ENCODE measurements at places on chromosomes 1 and 21.

DNA sequence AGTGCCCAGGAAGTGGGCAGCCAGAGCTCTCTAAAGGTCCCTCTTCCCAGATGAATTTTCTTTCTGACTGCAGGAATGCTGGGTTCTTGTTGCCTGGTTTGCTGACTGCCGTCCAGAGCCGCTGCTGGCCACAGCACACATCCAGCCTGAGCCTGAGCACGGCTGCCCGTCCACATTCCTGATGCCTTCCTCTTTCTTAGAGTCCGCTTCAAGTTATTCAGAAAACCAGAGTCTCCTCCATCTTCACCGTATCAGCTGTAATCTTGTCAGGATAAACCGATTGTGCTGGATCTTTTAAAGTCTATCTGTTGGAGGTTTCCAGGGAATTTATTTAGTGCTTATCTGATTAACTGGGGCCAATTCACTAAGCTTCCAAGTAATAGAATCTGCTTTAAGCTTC is 84.8 kb upstream of the BCAR3 start:
- DNase-seq = no peak

GRCh38 chr21:28793043-28793442 is 199.6 kb downstream of the LTN1 start:
- DNase-seq = no peak

GRCh38 chr1:13830616-13831280 is 130.8 kb downstream of the PRDM2 start:
- DNase-seq = no peak

DNA sequence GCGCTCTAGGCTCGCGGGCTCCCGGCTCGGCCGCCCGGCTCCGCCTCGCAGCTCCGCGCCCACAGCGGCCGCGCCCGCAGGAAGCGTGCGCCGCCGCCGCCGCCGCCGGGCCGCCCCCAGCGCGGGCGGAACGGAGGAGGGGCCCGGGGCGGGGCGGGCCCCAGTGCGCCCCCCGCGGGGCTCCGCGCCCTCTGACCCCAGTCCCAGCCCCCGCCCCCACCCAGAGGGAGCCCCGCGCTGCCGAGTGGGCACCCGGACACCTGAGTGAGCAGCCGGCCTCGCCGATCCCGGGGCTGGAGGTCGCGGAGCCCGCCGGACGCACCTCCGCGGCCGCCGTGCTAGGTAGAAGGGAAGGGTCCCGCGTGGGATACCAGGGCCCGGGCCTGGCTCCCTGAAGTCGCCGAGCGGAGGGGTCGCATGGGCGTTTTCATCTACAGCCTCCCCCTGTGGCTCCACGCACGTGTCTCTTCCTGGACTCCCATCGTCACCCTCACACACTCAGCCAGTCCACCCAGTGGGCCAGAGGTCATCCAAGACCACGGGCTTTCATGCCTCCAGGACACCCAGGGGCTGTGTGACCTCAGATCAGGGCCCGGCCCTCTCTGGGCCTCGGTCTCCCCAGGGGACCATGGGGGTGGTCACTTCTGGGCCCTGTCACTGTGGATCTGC is at the start of gene SDC3:
TSS of gene SDC3 (minus strand) at position 63 of the 669 bp plus-strand sequence. CDS start 172 bp downstream, outside the sequence.
- DNase-seq = no peak

DNA sequence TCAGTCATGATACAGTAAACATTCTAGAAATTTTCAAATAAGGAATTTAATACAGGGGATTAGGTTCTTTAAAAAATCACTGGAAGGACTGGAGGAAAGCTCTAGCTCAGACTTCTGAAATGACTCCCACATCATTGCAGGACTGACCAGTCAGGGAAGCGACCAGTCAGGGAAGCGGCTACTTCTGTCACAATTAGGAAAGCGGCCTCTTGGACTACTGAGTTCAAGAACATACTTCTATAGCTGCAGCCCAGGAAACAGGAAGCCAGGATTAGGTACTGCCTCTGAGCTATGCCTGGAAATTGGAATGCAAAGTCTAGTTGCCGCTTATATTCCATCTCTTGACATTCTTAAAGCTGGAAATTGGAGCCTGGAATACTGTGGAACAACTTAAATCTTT is 45.5 kb downstream of the USP25 start:
- no peak for DNase-seq

GRCh38 chr1:39163469-39163868 is 41.0 kb upstream of the MACF1 start:
- no peak for DNase-seq

GRCh38 chr1:7810395-7810794 is 26.3 kb downstream of the PER3 start:
- no peak for DNase-seq

GRCh38 chr1:66985835-66986234 is 61.0 kb downstream of the MIER1 start:
- no peak for DNase-seq

All from glutamatergic neuron (in vitro differentiated cells).